ENCODE measurements at places on chromosomes 7 and 10.

DNA sequence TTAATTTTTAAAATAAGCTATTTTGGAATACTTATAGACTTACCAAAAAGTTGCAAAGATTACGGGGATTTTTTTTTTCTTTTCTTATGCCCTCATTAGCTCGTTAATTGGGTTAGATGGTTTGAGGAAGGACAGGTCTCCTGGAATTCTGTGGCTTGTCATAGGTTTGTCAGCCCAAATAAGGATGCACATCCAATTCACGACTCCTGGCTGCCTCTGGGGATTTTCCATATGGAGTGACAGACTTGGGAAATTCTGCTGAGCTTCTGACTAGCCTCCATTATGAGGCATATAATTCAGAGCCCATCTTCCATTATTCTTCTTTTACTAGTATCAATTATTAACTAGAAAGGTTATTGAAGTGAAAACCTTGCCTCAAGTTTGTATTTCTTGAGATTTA is 102.1 kb downstream of the AUTS2 start:
- no peak for DNase-seq

DNA sequence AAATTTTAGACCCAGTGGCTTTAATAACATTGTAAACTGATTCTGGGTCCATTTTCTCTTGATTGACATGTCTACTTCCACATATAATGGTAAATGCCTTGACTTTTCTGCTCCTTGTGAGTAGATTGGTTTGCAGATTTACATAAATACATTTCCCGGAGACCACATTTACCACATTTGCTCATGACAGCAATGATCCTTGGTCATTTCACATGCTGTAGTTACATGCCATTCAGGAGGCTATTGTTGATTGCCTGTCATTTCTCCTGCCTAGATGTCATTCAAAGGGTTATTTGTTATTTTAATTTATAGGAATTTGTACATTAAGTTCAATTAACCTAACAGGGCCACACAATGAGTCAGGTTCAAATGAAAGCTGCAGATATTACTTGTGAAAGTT is 280.5 kb downstream of the CNTNAP2 start:
- DNase-seq = no peak

- DNase-seq = no peak
Observed at GRCh38 chr7:28055161-28055544, 125.4 kb downstream of the JAZF1 start.

GRCh38 chr7:156478486-156478885 is 162.1 kb upstream of the RNF32 start:
- DNase-seq = no peak

DNA sequence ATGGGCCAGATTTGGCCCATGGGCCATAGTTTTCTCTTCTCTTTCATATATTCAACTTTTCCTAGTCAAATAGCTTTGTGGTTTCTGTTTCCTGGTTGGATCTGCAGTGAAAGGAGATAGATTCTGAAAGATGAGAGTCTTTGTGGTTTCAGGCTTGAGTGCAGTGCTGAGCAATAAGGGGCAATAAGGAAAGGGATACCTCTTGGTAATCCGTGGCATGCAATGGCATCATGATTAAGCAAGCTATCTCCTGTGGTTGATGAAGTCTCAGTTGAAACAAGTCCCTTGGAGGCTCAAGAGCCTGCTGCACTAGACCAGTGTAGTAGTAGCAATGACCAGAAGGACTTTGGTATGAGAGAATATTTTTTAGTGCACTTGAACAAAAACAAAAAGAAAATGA is 187.7 kb upstream of the CNTNAP2 start:
- DNase-seq = no peak

All from skeletal muscle cell (primary cell).